NCI-H510A (cell line): ENCODE measurements at places on chromosomes 7 and 10.

- DNase-seq = no peak
Observed at GRCh38 chr7:134957005-134957404, 29.3 kb upstream of the AGBL3 start.

DNA sequence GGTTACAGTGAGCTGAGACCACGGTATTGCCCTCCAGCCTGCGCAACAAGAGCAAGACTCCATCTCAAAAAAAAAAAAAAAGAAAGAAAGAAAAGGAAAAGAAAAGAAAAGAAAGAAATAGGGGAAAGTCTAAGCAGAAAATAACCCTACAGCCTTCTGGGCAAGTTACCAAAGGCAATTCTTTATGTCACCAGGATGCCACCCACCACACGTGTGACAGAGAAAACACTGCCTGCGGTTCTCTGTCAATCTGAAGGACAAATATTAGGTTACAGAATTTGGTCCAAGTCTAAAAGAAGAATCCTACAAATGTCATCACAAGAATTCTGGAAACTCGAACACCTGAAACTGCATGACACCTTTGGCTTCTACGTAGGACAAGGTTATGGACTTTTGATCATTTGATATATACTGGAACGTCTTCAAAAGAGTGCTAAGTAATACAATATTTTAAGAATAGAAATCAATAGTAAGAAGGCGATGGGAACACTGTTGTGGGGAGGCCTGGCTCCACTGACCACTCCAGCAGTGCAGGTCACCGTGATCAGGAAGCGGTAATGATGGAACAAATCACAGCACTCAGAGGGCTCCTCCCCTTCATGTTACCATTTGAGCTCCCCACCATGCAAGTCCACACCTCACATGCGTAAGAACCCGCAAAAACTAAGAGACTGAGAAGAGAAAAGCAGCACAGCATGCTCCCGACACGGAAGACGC lies 75.8 kb downstream of the MAD1L1 start:
- DNase-seq = no peak

- no peak for DNase-seq
Observed at GRCh38 chr7:6556196-6556595, 4.9 kb upstream of the GRID2IP start.

- DNase-seq = no peak
Observed at GRCh38 chr7:10483671-10484070, 490.0 kb upstream of the PHF14 start.

DNA sequence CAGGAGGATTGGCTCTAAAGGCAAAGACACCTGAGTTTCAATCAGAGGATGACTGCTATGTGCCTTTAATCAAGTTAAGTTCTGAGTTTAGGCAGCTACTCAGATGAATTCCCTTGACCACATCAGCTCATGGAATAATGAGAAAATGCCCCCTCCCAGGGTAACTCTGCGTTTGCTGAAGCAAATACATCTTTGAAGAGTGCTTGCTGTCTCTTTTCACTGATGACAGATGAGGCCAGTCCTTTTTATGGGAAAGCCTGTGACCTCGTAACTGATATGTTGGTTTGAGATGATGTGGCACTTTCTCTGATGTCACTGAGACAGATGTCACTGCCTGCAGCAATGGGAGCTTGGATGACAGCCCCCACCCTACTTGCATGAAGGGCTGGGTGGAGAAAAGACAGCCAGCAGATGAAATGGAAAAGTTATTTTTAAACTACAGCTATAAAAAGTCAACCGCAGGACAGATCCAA lies 43.7 kb upstream of the DGKI start:
- DNase-seq = no peak

DNA sequence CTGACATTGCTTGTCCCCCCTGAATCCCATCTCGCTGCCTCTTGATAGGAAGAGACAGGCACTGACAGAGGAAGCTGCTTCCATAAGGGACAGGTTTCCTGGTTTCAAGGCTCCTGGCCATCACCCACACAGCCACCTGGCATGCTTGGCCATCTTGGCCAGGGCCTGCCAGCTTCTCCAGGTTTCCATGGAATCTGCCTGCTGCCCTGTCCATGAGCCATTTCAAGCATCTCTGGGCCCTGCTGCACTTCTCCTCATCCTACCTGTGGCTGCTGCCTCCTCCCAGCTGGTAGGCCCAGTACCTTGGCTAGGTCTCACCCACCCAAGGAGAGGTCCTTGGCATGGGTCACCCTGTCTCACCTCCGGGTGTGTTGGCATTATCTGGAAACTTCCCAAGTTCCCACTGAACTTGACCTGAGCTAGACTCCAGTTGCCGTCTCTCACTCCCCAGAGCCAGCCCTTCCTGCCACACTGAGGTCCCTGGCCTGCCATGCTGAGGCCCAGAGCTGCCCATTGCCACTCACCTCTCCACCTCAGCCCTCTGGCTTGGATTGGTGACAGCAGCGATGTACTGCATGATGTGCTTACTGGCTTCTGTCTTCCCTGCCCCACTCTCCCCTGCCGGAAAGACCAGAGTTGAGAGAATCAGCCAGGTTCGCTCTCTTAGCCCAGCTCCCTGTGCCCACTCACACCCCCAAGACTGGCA lies 2.6 kb downstream of the MYO1G start:
- DNase-seq = no peak

GRCh38 chr10:33716501-33717267 lies 382.2 kb upstream of the NRP1 start:
- no peak for DNase-seq

DNA sequence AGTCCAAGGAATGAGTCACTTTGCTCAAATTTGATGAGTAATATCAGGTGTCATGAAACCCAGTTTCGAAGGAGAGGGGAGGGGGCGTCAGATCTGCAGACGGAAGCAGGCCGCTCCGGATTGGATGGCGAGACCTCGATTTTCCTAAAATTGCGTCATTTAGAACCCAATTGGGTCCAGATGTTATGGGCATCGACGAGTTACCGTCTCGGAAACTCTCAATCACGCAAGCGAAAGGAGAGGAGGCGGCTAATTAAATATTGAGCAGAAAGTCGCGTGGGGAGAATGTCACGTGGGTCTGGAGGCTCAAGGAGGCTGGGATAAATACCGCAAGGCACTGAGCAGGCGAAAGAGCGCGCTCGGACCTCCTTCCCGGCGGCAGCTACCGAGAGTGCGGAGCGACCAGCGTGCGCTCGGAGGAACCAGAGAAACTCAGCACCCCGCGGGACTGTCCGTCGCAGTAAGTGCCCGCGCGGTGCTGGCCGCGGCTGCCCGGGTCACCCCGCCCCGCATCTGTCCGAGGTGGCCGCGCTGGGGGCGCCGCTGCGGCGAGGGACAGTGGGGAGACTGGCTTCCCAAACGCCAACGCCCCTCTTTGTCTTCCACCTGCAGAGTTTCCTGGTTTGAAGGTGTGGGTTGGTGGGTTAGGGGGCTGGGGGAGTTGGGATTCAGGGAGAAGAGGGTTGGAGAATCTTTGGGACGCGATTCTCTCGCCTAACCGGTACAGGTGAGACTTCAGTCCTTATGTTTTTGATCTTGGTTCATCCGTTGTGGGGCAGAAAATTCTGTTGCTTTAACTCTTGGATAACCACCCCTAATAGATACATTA lies at the start of gene TAC1:
Gene TAC1 (plus strand): TSS at position 351 of the 829 bp plus-strand sequence. CDS start 527 bp downstream, outside the sequence.
- no peak for DNase-seq

- no peak for DNase-seq
Observed at GRCh38 chr7:1591876-1592275, 22.0 kb upstream of the PSMG3 start.
